ENCODE measurements at places on chromosomes 7 and 10.

GRCh38 chr7:74625446-74625845, 32.1 kb upstream of the GTF2I start:
- DNase-seq: peak; percentile 47

- DNase-seq: peak; percentile 86
Observed at GRCh38 chr10:49177391-49178355, 10.5 kb downstream of the TMEM273 start.

GRCh38 chr10:5656737-5657579, 9.4 kb downstream of the ASB13 start:
- no peak for DNase-seq

DNA sequence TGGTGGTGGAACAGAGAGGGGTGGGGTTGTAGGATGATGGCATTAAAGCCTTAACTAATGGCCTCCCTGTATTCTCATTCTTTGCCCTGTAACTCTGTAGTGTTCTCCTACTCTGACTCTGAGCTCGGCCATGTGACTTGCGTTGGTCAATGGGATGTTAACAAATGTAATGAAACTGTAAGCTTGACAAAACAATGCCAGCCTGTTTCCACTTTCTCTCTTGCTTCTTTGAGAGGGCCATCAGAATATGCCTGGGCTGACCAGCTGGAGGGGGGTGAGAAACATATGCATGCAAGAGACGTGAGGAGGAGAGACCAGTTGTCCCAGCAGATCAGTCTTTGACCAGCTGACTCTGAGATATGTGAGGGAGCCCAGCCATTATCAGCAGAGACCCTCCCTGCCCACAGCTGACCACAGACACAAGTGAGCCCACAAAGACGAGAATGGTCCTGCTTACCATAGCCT, 100.6 kb downstream of the ICA1 start:
- DNase-seq: no peak

DNA sequence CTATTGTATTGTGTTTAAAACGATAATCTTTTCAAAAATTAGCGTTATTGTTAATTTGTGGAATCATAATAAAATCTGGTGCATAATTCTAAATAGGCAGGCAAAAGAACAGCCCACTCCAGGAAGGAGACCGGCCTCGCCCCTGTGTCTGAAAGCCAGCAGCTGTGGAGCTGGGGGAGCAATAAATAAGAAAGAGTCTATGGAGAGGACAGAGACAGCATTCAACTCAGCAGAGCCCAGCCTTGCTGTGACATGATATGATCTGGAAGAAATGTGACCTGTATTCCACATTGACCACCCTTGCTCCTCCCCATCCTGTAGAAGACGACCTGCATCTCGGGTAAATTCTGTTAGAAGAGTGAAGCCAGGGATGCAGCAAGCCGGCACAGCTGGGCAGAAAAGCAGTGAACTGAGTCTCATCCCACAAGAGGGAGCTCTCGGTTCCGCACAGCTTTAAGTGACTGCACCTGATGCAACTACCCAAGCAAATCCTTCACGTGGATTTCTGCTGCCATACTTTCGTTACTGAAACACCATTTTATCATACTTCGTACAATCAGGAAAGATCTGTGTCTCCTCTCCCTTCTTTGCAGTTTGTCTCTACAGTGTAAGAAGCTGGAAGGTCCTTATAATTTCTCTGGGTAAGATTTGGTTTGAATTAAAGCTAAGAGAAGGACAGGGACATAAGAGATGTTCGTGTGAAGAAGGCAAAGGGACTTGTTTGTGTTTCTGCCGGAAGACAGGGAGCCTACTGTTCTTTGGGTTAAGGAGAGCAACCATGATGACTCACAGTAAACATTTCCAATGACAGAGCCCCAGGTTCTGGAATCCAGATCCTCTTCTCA, 427.1 kb downstream of the GPAM start:
- DNase-seq: peak; percentile 65

DNA sequence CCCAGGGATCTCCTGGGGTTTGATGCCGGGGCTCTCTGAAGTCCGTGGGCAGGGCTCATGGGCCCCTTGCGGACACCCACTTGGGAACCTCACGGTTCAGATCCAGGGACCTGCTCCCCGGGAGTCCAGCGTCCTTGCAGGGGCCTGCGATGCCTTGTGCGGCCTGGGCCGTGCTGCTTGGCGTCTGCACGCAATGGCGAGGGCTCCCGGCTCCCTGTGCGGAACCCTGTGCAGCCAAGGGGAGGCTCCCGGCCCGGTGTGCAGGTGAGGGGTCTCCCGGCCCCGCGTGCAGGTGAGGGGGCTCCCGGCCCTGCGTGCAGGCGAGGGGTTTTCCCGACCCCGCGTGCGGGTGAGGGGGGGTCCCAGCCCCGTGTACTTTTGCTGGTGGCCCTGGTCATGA, 146.7 kb downstream of the DNAJB6 start:
- DNase-seq: no peak

- DNase-seq: no peak
Observed at GRCh38 chr7:22361795-22362194, 4.8 kb upstream of the RAPGEF5 start.

DNA sequence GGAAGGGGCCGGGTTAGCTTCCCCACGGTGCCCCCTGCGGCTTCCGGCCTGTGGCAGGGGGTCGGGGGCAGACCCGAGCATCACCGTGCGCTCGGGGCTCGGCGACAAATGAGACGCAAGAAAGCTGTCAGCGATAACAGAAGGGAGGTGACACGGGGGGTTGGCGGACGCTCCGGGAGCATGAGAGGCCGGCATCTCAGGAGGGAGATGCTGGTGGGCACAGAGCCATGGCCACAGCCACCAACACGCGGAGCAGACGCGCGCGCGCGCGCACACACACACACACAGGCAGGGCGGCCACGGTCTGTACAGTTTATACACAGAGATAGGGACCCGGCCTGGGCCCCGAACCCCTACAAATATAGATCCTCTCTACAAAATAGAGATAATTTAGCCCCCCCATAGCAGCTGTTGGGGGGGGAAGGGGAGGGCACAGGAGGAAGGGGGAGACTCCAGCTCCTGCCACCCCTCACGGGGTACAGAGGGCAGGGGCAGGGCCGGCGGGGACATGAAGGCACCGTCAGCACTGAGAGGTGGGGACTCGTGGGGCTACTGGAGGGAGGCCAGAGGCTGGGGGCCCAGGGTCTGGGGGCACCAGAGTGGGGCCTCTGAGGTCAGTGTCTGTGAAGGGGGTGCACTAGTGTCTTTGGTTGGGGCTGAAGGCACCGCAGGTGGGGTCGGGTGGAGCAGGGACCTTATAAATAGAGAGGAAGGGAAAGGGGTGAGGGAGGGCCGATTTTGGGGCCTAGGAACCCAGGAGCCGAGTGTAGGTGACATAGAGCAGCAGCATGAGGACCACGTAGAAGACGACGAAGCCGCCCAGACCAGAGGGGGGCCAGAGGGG, 884 bp upstream of the SAP25 start:
- DNase-seq: no peak

DNA sequence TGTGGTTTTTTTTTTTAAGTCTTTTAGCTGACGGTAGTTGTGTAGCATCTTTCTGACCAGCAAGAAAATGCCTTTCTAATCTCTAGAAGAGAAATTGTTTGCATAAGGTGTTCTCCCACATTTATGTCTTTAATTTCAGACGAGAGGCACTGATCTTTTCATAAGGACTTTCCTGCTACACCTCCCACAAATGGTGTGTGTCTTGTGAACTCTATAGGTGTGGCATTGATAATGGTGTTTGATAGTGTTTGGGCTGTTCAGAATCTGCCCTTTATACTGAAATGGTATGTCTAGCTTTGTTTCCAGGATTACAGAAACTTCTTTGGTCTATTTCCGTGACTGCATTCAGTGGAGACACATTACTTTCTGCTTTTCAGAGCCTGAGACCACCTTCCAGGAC, 21.6 kb upstream of the ATXN7L1 start:
- no peak for DNase-seq

DNA sequence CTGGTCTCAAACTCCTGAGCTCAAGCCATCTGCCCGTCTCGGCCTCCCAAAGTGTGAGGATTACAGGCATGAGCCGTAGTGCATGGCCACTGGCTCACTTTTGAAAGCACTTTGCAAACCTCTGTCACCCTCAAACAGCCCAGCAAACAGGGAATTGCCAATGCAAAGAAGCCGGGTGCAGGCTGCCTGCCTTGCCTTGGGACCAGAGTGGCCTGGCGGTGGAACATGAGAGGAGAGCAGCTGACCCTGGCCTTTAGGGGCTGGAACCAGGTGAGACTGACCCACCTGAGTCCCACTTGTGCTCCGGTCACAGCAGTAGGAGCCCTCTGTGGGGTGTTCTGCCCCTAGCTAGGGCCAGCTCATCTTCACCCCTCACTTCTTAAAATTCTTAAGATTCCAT, 237.1 kb upstream of the GALNT17 start:
- no peak for DNase-seq

GRCh38 chr10:109480836-109481235, 442.5 kb downstream of the XPNPEP1 start:
- peak; percentile 9 for DNase-seq

DNA sequence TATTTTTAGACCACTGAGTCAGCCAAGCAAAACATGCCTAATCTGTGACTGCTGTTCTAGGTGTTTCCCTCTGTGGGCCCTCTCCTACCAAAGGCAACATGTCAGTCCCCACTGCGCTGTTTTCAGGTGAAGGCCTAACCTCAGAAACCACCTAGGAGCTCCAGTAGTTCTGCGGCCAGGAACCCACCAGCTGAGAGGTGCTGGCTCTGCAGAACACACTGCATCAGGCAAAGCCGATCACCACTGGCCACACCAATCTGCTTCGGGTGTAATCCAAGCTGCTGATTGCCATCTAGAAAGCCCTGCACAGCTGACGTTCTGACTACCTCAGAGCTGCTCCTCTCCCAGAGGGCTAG, 14.9 kb downstream of the CAMK2G start:
- DNase-seq: no peak

GRCh38 chr7:122896509-122896908, 10.2 kb upstream of the CADPS2 start:
- no peak for DNase-seq

- DNase-seq: no peak
Observed at GRCh38 chr10:60298408-60299389, 91.0 kb downstream of the ANK3 start.

DNA sequence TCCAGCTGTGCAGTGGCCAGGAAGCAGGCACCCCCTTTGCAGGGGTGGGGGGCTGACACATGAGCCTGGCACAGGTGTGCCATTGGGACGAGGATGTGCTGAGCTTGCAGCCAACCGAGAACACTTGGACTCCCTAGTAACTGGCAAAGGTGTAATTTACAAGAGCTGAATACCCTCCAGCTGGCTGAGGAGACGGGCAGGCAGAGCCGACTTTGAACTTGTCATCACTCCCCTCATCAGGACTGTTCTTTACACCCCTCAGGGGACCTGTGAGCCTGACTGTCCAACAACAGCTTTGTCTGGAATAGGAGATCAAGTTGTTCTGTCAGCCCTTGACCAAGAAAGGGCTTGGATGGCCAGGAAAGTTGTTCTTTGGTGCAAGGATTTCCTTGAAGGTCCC, 61.2 kb downstream of the CDH23 start:
- DNase-seq: no peak

DNA sequence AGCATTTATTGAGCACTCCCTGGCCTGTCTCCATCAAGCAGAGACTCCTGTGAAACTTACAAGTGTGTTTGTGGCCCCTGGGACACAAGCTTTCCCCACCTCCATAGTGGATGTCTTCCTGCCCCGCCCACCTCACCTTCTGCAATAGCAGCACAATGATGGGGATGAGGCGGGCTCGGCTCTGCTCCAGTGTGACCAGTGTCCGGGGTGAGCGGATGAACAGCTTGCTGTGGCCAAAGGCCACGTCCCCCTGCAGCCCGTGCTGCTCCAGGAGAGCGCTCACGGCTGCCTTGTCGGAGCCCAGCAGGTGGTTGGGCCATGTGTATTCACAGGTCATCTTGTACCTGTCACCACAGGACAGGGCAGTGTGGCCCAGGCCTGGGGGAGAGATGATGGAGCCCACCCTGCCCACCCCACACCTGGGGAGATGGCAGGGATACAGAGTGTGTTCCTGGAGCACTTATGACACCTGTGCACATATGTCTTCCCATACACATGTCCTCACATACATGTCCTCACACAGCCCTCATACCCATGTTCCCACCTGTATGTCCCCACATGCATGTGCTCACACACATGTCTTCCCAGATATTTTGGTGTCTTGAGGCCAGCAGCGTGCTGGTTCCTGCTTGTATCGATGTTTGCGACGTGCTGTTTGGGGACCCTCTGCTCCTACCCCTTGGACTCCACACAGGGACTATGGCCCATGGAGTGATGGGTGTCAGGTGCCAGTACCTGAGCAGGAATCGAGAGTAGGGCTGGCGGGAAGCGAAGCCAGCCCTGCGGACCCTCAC, 12.7 kb downstream of the MYO1G start:
- DNase-seq: no peak

- DNase-seq: no peak
Observed at GRCh38 chr7:103325744-103326143, 18.8 kb downstream of the DNAJC2 start.

GRCh38 chr7:122143376-122143750, 686 bp downstream of the AASS start:
- peak; percentile 2 for DNase-seq

DNA sequence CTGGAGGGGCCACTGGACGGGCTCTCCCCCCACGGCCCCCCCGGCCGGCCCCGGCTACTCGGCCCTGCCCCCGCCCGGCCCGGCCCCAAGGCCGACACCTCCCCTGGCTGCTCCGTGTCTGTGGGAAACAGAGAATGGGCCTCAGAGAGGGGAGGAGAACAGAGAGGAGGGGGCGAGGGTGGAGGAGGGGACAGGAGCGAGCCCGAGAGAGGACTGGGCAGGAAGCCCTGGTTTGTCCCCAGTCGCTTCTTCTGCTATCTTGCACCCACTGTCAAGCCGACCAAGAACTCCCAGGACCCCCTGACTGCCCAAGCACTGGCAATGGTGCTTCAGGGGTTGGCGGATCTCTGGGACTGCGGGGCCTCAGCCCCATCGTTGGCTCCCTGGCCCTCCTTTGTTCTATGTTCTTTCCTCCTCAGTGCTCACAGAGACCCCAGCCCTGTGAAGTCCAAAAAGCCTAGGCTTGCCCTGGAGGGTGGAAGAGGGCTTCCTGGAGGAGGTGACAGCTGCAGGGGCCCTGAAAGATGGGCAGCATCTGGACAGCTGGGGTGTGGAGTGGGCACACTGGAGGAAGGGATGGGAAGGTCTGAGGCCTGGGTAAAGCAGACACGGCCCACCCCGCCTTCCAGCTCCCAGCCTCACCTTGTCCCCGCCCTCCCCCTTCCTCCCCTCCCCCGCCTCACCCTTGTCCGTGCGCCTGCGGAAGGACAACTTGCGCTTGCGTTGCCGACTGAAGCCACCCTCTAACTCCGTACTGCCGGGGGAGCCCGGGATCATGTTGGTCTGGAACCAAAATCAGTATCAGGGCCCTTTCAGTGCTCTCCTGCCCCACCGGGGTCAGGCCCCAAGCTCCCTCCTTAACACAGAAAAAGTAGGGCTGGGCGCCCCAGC, 30.1 kb downstream of the KCNH2 start:
- DNase-seq: no peak

- peak; percentile 72 for DNase-seq
Observed at GRCh38 chr7:90298145-90299038, 22.7 kb downstream of the FAM237B start.

DNA sequence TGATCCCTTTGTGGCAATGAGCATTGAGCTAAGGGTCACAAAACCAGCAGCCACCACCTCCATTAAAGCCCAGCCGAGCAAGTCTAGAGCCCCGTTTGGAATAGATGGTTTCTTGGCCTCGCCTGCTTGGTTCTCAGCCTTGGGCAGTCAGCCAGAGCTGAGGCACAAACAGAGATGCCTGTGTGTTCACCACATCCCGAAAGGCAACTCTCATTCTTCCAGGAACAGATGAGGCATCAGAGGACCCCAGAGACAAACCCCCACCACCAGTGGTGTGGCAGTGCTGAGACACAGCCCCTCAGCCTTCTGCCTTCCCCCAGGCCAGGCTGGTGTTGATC, 203.3 kb upstream of the ZMIZ1 start:
- DNase-seq: peak; percentile 21

- DNase-seq: no peak
Observed at GRCh38 chr7:43692582-43693373, 36.5 kb downstream of the COA1 start.

Measured in fibroblast of upper back skin (primary cell).